Stimulated activated CD8-positive, alpha-beta memory T cell treated with anti-CD3 and anti-CD28 coated beads, Interleukin-4, amount 100 ng/mL, for 4 hours (primary cell): ENCODE measurements at places on chromosomes 6 and 20.

DNA sequence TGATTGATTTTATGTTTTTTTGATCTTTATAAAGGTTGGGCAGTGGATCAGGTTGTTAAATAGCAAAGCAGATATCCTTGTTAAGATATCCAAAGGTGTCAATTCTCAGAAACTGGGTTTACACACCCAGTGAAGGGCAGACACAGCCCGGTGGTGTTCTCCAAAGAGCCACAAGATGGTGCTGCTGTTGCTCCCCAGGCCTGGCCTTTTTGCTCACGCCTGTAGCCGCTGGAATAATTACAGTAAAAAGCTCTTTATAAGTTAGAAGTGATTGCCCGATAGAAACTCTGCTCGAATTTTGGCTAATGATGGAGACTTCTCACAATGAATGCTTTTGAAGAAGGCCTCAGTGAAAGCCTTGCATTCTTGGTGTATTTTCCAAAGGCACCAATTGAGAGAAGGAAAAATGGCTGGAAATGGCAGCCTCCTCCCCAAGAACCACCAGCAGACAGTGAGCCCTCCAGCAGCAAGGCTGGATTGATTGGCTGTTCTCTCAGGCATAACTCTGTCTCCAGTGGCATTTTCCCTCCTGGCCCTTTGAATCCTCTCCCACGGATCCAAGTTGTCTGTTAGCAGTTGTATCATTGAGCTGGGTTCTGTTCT lies 120.5 kb upstream of the CHD6 start:
- no peak for DNase-seq

DNA sequence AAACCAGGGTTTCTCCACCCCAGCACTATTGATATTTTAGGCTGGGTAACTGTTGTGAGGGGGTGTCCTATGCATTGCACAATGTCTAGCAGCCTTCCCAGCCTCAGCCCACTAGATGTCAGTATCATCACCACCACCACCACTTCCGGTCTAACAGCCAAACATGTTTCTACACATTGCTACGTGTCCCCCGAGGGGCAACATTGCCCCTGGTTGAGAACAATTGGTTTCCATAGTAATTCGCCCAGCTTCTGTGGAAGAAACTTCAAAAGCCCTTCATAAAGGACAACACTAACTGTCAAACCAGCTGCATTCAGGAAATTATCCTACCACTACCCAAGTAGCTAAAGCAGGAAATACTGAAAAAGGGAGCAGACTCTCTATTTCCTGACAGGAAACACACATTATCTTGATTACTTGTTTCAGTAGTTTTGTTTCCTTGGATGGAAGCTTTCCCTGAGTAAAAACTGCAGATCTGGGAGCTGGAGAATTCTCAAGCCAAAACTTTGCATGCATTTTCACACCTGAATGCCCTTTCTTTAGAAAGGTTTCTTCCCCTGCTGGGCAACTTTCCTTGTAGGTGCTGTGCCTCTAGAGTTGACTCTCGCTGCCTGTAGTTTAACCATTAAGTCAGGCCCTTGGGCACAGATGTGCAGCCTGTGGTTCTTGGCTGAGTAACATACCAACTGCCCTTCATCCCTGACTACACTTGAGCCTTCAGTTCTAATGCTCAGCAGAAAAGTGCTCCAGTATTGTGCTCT lies 23.6 kb downstream of the PKHD1 start:
- peak; percentile 14 for DNase-seq

- DNase-seq, result no peak
These were observed 22.9 kb downstream of the DZANK1 start for GRCh38 chr20:18443886-18444285.

- DNase-seq, result no peak
These were observed 14.1 kb upstream of the CPNE5 start for GRCh38 chr6:36853325-36853724.

DNA sequence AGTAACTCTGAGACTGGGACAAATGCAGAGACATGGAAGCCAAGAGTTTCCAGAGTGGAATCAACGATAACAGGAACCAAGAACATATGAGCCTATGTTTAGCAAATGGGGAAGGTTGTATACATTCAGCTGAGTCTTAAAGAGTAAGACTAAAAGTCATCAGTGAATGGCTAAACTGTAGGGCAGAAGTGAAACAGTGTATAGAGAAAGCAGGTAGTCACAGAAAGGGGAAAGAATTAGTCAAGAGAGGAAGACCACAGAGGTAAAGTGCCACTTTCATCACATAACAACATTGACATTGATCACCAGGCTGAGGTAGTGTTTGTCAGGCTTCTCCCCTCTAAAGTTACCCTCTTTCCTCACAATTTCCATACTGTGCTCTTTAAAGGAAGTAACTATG lies 306.5 kb upstream of the SPTLC3 start:
- DNase-seq, result no peak
